Tibial artery (tissue), 4 donors: ENCODE measurements at places on chromosomes 6 and 20.
A peak's percentile ranks its signal among the peaks of the same experiment; 100 is the strongest.

DNA sequence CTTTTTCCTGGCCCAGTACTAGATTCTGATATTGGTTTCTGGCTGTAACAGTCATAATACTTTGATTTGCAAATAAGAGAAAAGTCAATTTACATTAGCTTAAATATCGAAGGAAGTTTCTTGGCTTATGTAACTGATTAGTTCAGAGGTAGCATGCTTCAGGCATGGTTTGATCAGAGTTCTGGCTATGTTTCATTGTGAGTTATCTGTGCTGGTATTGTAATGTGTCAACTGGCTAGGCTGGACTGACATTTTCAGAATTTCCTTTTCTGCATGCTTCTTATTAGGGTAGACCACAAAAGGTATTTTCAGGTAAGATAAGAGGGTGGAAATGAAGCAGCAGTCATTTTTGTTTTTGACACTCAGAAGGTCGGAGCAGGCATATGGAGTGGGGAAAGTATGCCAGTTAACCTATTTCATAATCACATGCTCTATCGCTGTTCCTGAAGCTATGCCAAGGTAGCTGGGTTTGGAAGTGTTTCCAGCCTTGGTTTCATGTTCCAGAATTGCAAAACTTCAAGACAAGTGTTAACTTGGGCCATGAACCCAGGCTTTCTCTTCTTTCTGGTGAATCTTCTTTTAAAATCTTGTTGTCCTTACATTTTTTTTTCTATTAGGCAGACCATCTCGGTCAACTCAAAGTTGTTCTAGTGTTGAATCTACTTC, 244.9 kb downstream of the DHX35 start:
- no peak for DNase-seq

- DNase-seq = peak; percentile 58
These were observed 170.0 kb downstream of the TTLL2 start for GRCh38 chr6:167494698-167495435.

GRCh38 chr6:35787266-35788218, 6.7 kb downstream of the CLPSL1 start:
- no peak for DNase-seq

DNA sequence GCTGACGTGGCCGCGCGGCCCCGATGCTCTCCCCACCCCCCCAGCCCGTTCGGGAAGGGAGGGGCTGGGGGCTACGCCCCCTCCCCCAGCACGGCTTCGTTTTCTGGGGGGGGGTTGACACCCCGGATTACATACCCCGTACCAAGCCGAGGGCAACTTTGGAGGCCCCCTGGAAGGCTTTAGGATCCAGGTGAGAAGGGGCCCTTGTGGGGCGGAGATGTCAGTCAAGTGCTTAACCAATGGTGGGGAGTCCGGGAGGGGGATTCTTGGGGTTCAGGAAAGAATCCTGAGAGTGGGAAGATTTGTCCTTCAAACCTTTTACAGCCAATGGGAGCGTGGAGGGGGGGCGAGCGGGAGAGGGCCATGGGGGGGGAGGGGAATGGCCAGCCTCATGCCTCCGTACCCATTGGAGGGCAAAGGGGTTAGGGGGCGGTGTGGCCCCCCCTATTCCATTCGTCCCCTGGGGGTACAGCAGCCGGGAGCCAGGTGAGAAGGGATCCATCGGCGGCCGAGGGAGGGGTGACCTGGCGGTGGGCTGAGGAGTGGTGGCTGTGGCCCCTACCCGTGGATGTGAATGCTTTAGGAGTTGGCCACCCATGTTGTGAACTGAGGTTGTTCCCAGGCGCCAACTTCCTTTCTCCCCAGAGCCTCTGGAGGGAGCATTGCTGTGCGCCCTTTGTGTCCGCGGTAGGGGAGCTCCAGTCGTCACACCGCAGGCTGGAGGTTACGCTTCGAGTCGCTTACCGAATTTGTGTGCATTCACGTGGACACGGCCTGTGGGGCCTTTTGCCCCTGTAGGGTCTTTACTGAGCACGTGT, 682 bp downstream of the BRD2 start:
- DNase-seq = peak; percentile 68

- no peak for DNase-seq
These were observed 21.1 kb downstream of the HDGFL1 start for GRCh38 chr6:22590423-22590822.

- DNase-seq = peak; percentile 61
These were observed 91.4 kb upstream of the AFDN start for GRCh38 chr6:167735084-167735950.

GRCh38 chr6:158653577-158654354, 3.9 kb downstream of the SYTL3 start:
- no peak for DNase-seq

DNA sequence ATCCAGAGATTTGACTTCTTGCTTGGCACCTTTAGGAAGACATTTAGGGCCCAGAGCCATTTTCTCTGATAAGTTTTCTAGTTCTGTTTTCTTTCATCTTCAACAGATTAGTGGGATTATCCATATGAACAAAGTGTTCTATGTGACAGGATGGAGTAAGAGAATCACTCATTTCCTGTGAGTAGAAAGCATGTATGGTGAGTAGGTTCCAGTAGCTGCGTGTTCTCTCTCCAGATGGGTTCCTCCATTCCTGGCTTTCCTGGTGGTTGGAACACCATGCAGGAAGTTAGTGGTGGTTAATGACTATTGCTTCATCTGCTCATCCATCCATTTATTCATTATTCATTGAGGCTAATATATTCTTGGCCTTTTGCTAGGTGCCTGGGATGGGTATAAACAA, 54.0 kb downstream of the EFCAB8 start:
- DNase-seq = no peak

DNA sequence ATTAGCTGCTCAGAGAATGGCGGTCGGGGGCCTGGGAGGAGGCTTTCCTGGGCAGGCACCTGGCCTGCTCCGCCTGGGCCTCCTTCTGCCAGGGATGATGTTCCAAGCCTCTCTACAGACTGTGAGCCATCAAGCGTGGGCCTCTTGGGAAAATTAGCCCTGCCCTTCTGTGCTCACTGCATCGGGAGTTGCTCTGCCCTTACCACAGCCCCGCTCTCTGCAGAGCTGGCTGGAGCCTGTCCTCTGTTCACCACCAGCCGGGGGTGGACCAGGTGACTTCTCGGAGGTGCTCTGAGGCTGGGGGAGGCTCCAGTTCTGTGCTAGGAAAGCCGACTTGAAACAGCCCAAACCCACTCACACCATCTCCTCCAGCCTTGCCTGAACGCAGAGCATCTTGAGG, 24.2 kb downstream of the MDGA1 start:
- no peak for DNase-seq

GRCh38 chr20:51542571-51543421, at the start of gene NFATC2:
TSS of gene NFATC2 (minus strand) at chr20:51542719. CDS start at chr20:51542499, 220 bp downstream.
- DNase-seq = no peak

- DNase-seq = peak; percentile 64
These were observed at the start of gene RIMS1 for GRCh38 chr6:71886184-71887005. TSS of gene RIMS1 (plus strand) at chr6:71886550. CDS start at chr6:71887024, 474 bp downstream.

- DNase-seq = peak; percentile 43
These were observed 106.6 kb downstream of the TAF4 start for GRCh38 chr20:61958773-61959700.
